Stimulated activated CD4-positive, alpha-beta T cell treated with anti-CD3 and anti-CD28 coated beads, Interleukin-12 subunit alpha, Interleukin-12 subunit beta, amount 100 ng/mL, for 24 hours (primary cell): ENCODE measurements at places on chromosomes 5 and 9.

DNA sequence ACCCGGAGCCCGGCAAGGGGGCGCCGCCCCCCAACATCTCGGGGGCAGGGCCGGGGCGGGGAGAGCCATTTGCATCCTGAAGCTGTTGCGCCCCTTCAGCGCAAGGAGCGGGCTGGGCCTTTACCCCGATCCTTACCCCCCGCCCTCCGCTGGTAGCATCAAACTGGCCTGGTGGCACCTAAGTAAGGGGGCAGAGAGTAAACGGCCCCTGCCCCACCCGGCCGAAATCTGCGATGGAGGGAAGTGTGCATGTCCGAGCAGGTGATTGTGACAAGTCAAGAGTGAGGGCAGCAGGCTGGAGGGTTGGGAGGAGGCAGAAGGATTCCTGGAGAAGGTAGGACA, 101.2 kb downstream of the ESM1 start:
- DNase-seq, result no peak

DNA sequence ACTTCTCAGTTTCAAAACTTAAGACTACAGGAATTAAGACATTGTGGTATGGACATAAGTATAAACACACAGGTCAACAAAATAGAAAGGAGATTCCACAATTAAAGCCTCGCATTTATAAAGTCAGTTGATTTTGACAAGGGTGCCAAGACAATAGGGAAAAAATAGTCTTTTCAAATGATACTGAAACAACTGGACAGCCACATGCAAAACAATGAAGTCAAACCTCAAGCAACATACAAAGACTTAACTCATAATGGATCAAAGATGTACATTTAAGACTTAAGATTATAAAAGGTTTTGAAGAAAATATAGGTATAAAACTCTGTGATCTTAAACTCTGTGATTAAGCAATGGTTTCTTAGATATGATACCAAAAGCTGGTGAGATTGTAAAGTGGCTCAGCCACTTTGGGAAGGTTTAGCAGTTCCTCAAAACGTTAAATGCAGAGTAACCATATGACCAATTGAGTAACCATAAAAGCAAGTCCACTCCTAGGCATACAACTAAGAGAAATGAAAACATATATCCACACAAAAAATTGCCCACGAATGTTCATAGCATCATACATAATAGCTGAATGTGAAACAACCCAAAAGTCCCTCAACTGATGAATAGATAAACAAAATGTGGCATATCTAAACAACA, 22.0 kb downstream of the HINT1 start:
- no peak for DNase-seq

- DNase-seq, result no peak
Observed at GRCh38 chr5:158922816-158923215, 176.9 kb downstream of the EBF1 start.

DNA sequence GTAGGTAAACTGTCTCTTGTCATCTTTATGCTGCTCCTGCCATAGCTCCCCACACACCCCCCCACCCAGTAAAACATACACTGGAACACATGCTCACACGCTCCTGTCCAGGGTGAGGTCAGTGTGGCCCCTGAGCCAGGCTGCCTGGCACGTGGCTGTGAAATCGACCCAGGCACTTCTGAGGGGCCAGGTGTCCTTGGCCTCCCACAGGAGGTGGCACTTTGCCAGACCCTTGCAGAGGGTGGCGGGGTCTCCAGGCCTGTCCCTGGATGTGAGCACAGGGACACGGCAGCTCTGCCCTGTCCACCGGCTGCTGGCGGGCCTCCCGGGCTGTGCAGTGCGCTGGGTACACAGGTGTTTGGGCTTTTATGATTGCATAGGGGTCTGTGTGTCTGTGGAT, 10.0 kb upstream of the CRB2 start:
- DNase-seq, result no peak

GRCh38 chr5:122492675-122493074, 180.6 kb downstream of the SNCAIP start:
- no peak for DNase-seq

GRCh38 chr5:178547753-178548415, 42.3 kb downstream of the COL23A1 start:
- DNase-seq, result no peak
